Right cardiac atrium (tissue), 5 donors: ENCODE measurements at places on chromosomes 12 and 14.

DNA sequence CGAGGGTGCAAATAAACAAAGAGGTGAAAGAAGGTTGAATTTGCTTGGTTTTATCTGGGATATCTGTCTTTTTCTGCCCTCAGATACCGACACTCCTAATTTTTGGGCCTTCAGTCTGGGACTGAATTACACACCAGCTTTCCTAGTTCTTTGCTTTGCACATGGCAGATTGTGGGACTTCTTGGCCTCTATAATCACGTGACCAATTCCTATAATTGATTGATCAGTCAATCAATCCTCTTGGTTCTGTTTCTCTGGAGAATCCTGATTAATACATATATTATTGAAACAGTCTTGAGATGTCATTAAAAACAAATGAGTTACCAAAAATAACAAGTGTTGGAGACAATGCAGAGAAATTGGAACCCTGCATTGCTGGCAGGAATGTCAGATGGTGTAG is 62.7 kb downstream of the SUDS3 start:
- DNase-seq = no peak

DNA sequence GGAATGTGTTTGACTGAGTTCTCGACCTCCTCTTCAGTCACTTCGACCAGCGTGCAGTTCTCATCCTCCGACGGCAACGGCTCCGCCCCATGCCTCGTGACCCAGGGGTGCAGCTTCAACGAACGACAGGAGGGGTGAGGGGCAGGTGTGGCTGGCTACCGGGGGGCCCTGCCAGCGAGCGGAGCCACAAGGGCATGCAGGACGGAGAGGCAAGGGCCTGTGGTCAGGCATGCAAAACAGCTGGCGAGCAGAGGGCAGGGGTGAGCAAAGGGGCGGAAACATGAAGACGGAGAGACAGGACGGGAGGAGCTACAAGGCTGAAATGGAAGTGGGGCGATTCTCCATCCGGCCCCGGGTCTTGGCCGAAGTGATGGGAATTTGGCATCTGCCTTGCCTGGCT is 38.7 kb downstream of the P2RX4 start:
- no peak for DNase-seq

GRCh38 chr12:124687917-124688316 is 120.5 kb upstream of the NCOR2 start:
- peak; percentile 84 for DNase-seq

GRCh38 chr14:99393059-99393655 is 87.5 kb downstream of the SETD3 start:
- no peak for DNase-seq

GRCh38 chr14:64708148-64709004 is 4.2 kb downstream of the PLEKHG3 start:
- DNase-seq = no peak

DNA sequence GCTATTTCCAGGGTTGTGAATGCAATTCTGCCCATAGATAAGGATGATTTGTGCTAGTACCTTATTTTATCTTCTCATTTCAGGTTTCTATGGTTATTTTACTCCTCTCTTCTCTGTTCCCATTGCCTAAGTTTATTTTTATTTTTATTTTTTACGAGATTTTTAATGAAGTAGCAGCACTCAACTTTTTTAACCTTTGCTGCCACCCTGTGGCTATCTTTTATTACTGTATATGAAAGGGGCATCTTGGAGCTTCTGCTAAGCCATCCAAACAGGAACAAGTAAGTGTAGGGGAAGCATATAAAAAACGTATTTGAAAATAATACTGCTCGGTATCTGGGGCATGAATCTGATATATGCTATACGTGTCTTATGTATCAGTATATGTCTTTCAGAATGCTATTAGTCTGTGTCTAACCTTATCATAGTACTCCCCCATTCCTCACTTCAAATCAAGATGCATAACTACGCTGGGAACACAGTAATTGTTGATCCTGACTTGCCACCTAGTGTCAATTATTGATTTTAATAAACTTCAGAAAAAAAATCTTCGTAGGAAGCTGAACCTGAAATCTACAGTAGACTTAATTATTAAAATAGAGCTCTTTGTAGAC is 60.3 kb downstream of the KLRG1 start:
- DNase-seq = no peak

DNA sequence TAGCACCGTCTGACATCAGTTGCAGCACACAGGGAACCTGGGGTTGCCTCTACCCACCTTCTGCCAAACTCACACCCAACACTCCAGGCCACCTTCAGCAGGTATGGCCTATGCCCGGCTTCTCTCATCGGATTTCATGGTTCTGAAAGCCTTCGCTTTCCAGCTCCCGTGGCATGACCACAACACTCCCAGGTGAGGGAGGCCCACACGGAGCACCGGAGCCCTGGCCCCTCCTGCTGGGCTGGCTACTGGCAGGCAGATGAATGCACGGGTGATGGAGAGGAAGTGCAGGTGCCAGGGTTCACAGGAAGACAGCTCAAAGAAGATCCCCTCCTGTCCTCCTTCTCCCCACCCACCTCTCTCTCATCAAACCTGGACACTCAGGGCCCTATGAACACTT is 37.2 kb downstream of the CACNA2D4 start:
- DNase-seq = no peak

DNA sequence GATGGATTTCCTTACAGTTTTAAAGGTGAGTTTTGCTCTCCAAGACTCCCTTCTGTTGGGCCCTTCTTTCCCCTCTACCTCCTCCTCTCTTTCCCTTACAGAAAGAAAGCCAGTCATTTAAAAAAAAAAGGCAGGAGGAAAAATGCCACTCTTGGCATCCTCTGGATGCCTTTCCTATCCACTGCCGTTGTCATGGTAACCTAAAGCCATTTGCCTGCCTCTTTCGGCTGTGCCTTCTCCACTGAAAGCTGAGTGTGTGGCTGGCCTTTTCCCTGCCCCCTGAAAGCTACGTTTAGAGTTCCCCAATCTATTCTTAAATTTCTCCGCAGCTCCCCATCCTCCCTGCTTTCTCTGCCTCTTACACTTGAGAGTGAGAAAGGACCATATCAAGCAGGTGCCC is 67.1 kb downstream of the TUNAR start:
- no peak for DNase-seq

GRCh38 chr12:114344831-114345230 is 61.1 kb downstream of the TBX5 start:
- no peak for DNase-seq

GRCh38 chr12:65891987-65892481 is 67.8 kb downstream of the HMGA2 start:
- peak; percentile 83 for DNase-seq

DNA sequence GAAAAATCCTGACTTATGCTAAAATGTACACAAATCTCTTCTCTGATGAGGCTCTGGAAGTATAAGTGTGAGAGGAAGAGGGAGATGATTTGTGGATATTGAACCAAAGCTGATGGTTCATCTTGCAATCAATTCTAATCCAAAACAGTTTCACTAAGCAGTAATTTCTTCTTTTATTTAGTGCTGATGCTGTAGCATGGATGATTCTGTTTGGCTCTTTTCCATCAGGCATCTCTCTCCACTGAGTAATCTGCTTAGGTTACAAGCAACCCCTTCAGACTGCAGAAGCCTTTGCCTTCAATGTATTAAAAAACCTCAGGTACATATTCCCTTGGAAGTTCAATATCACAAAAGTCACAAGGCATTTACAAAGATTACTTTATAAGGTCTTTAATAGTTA is 159.1 kb upstream of the CCDC198 start:
- no peak for DNase-seq

DNA sequence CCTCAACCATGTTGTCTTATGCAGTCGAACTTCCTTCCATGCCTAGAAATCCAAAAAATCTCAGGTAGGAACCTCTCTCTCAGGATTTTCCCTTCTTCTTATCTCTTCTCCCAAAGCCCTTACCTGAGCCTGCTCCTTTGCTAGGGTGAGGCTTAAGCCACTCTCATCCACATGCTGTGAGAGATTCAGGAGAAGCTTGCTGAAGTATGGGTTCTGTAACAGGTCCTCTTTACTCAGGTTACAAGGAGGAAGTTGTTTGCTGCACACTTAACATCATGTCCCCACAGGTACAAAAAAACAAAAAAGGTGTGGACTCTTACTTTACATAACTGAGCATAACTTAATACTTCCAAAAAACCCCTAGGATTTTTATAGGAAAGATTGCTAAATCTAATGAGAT is 4.5 kb downstream of the HAUS4 start:
- DNase-seq = no peak

DNA sequence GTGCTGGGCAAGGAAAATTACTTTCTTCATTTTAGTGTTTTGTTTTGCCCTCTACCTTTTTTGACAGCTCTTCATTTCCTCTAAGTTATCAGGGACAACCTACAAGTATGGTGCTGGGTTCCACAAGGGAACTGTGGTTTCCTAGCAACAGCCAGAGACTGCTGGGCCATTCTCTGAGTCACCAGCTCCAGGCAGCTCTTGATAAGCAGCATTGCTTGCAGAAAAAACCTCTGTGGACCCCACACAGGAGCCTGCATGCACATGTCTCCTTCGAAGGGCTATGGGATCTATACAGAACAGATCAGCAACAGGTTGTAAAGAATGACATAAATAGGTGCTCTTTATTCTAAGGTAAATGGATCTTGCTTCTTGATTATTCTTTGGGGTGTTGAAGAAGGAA is 81.0 kb upstream of the CCDC196 start:
- DNase-seq = no peak

DNA sequence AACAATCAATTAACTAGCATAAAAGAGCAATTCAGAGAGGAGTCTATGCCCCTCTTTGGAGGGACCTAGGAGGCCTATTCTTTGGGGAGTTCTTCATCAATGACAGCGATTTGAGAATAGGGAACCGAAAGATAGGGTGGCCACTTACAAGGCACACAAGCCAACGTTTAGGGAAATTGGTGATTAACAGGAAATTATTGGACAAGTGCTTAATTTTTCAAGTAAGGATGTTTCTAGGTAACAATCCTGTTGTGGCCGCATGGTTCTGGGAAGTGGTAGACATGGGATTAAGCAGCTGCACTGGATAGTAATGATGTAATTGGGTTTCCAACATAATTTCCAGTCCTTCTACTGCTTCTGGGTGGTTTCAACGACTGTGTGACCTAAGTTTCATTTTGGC is 83.2 kb downstream of the HMGA2 start:
- no peak for DNase-seq

DNA sequence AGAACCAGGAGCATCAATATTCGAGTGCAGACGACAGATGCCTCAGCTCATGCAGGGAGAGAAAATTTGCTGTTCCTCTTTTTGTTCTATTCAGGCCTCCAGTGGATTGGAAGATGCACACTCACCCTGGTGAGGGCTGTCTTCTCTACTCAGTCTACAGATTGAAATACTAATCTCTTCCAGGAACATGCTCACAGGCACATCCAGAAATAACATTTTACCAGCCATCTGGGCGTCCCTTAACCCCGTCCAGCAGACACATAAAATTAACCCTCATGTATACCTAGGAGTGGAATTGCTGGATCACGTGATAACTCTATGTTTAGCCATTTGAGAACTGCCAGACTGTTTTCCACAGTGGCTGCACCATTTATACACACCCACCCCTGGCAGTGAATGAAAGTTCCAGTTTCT is 4.5 kb upstream of the OAS2 start:
- DNase-seq = no peak

- DNase-seq = no peak
These were observed 1.8 kb downstream of the XRCC3 start for GRCh38 chr14:103713304-103714062.

- DNase-seq = no peak
These were observed 13.2 kb downstream of the ZNF219 start for GRCh38 chr14:21084998-21085853.

DNA sequence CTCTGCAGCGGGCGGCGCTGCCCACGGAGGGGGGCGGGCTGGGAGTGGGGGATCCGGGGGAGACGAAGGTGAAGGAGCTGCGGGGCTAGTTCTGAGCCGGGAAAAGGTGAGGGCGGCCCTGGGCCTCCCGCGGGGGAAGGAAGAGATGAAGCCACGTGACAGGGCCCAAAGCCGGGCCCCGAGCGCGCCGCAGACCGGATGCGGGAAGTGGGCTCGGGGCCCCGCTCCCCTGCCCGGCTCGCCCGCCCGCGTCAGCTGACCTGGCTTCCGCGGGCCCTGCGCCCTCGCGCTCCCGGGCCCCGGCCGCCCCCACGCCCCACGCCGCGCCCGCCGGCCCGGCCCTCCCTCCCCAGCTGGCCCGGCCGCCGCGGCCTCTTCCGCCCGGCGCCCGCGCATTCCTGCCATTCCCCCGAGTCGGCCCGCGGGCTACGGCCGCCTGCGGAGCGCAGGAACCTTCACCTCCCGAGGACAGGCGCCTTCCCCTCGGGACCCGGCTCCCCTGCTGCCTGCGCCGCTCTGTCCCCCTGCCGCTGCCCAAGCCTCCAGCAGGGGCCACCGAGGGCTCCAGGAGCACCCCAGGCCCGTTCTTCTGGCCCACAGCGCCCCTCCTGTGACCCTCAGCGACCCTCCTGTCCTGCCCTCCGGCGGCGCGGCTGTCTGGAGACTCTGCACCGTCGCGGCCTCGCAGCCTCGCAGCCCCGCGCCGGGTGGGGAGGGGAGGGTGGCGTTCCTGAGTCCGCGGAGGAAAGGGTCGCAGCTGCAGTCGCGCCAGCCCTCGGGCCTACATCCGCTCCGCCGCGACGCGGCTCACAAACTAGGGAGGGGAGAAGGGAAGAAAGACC is 20.4 kb downstream of the NINJ2 start:
- peak; percentile 92 for DNase-seq

- DNase-seq = no peak
These were observed 126.9 kb downstream of the SLC25A21 start for GRCh38 chr14:37045340-37046061.

- DNase-seq = no peak
These were observed 1093.7 kb downstream of the SLC6A15 start for GRCh38 chr12:83818881-83819280.

GRCh38 chr12:78870539-78870938 is 6.0 kb downstream of the SYT1 start:
- DNase-seq = no peak

DNA sequence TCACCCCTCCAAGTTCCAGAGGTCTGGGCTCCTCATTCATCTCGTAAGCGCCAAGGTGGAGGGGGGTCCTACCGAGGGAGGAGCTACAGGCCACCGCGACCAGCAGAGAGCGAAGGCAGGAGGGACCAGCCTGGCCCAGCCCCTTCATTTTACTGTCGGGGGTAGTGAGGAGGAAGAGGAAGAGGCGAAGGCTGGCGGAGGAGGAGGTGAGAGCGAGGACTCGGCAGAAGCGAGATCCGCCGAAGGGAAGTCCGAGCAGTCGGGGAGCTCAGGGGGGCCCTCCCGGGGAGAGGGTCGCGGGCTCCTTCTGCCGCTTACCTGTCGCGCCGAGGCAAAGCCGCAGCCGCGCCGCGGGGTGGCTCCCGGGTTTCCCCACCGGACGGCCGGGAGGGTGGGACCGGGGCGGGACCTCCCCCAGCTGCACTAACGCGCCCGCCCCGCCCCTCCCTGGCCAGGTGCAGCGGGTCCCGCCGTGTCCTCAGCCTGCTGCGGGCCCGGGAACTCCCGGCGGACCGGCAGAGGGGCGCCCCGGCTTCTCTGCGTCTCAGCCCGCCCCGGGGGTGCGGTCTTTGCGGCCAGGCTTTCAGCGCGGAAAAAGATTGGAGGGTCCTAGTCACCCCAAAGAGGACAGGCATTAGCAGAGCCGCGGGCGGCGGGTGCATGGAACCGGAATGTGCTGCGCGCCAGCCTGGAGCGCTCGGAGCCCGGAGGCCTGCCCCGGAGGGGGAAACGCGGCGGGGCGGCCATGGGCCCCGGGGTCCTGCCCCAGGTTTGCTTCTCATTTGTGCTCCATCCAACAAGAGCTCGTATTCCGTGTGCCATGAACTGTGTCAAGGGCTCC is at the start of gene GALNT6:
GALNT6 (minus strand) TSS at position 124 of the 841 bp plus-strand sequence. CDS start 11,625 bp downstream, outside the sequence.
- peak; percentile 64 for DNase-seq

- DNase-seq = peak; percentile 76
These were observed 70.0 kb downstream of the SLC38A6 start for GRCh38 chr14:61051051-61051450.
